Epithelial cell of prostate (primary cell): ENCODE measurements at places on chromosomes 4 and X.
A peak's percentile ranks its signal among the peaks of the same experiment; 100 is the strongest.

- no peak for DNase-seq
These were observed 14.5 kb downstream of the SLC25A5 start for GRCh38 chrX:119482481-119483480.

DNA sequence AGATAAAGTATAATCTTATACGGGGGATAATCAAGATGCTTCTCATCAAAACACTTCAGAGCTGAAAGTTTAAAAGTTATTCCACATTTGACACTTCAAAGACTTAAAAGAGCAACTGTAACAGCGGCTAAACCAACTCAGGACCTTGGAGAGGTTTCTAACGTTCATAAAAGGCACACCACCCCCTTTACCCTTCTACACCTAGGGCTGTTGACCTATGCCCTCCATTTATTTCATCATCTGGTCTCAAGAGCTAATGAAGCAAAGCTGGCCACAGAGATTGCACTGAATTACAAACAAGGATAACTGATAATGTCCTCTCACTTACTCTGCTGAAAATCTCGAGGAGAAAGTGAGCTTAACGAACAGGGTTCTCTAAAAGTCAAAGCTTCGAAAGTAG lies 1.1 kb upstream of the RPS6KA6 start:
- DNase-seq, result no peak

DNA sequence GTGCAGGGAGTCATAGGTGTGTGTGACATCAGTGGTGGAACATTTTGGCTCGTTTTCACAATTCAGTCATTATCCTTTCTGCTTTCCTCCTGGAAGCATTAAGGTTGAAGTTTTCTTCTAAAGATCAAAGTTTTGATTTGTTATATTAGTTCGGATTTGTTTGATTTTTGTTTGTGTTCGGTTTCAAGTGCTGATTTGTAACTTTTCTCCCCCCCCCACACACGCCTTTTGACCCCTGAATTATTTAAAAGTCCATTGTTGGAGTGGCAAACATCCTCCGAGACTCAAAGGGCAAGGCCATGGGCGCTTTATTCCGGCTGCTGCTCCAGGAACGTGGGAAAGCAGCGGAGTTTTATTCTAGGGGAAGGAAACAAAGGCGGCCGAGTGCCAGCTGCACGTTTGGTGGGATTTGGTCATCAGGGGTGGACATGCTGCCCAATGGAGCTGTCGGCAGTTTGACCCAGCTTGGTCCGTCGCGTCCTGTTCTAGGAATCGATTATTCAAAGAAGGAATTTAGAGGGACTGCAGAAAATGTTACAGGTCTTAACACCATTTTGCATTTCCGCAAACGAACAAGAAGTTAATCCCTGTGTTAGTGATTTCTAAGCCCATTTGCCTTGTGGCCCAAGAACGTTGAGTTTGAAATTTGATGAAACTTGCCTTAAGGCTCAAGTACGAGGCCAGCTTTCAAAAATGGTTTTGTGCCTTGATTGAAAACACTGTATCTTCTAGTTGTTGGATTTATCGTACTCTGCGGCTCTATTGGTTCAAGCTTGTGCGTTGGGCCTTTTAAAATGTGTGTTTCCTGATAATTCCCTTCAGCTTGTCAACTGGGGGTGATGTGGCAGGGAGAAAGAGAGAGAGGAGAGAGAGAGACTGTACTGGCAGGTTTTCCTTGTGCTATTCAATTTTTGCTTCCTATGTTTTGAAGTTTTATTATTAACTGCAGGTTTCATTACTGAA lies 565 bp upstream of the ZNF41 start:
- no peak for DNase-seq

DNA sequence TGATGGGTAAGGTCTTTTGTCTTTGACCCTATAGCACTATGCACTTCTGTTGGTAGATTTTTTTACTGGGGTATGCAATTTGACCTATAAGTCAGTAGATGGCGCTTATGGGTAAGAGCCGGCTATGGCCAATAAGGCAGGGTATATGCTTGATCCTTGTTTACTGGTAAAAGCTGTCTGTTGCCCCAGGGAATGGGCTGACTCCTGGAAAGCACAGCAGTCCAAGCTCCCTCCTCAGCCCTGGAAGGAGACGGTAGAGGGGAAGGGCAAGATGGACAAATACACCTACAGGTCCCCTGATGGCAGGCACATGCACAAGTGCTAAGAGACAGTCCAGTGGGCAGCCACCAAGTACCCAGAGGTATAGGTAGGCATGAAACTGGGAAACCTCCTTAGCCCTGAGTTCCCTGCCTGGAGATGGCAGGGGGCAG lies 63.7 kb downstream of the ADAMTS3 start:
- no peak for DNase-seq

GRCh38 chrX:74464722-74465121 lies 43.4 kb downstream of the SLC16A2 start:
- DNase-seq, result no peak

GRCh38 chr4:100422894-100423293 lies 94.9 kb downstream of the EMCN start:
- no peak for DNase-seq

DNA sequence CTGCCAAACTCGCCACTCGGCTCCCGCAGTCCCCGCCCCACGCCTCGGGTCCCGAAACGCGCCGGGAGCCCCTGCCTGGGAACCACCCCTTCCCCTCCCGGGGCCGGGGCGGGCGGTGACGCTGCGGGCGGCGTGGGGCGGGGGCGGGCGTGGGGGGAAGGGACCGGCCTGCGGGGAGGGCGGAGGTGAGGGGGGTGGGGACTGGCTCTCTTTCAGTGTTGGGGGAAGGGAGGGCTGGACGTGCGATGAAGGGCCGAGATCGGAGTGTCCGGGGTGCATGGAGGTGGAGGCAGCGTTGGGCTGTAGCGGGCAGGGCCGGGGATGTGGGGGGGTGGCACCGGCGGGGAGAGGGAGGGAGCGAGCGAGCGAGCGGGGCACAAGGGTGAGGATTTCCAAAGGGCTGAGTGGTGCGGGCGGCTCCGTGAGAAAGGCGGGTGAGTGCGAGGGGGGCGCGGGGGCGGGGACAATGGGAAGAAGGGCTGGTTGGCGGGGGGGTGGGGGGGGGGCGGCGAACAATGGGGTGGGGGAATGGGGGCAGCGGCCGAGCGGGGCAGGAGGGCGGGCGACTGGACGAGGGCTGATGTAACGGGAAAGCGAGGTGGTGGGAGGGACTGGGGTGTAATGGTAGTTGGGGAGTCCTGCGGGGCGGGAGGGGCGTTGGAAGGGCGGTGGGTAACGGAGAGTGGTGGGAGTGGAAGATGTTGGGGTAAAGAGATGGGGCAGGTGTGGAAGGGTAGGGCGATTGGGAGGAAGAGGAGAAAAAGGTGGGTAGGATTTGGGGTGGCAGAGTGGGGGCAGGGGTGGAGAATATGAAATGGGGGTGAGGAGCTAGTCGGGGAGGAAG lies 578 bp downstream of the DCUN1D4 start:
- no peak for DNase-seq

- no peak for DNase-seq
These were observed 29.8 kb downstream of the DCAF8L2 start for GRCh38 chrX:27619975-27620374.

GRCh38 chr4:152115794-152116193 lies 355.0 kb upstream of the GATB start:
- no peak for DNase-seq

DNA sequence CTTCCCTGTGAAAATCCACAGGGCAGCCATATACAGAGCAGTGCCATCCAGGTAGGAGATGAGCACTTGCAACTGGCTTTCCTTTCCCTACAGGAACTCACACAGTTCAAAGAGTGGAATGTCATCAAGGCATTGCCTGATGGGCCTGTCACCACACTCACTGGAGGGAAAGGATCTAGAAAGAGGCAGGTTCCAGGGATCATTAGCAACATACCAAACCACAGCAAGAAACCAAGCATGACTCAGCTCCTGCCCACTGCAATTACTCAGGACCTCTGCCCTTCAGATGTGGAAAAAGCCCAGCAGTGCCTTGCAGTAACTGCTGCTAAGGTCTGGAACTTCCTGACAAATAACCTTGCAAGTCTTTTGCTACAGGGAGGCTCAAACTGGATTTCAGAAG lies 101.2 kb downstream of the ZNF674 start:
- DNase-seq, result peak; percentile 27

GRCh38 chr4:7444731-7445130 lies 10.0 kb upstream of the PSAPL1 start:
- no peak for DNase-seq

- DNase-seq, result no peak
These were observed 188.8 kb downstream of the CRLF2 start for GRCh38 chrX:1023676-1024075.

- no peak for DNase-seq
These were observed 71.2 kb downstream of the SLC10A7 start for GRCh38 chr4:146450524-146450923.

- no peak for DNase-seq
These were observed 142.2 kb downstream of the ARHGAP10 start for GRCh38 chr4:147874109-147874508.

GRCh38 chrX:64739792-64740378 lies 236.4 kb downstream of the ZC4H2 start:
- no peak for DNase-seq

- no peak for DNase-seq
These were observed 793 bp upstream of the DCUN1D4 start for GRCh38 chr4:51842167-51842553.

DNA sequence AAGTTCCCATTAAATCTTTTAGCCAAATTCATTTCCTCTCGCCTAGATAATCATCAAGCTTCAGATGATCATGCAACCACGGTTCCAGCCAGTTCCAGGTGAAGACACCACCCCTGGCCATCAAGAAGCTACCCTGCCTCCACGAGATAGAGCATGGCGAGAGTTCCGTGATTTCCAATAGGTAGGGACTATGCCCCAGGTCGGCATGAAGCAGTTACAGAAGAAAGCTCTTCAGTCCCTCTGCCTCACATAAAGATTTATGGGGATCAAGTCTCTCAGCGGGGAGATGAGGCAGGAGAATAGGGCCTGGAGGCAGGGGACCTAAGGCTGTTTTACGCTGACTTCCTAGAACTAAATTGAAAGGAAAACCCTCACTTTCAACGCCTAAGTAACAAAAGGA lies 183.9 kb downstream of the OR13H1 start:
- no peak for DNase-seq

DNA sequence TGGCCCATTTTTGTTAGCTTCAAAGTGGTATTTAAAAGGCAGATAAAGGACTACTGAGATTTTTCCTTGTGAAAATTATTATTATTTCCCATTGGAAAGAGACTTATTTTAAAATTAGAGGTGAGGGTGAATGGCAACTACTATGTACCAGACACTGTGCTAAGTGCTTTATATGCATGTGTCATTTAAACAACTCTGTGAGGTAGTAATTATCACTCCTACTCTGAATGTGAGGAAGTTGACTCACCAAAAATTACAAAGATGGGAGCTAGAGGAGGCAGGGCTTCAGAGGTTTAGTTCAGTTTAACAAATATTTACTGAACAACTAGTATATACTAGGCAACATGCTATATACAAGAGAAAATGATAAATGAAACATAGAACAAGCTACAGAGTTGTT lies 78.2 kb downstream of the MSL3 start:
- no peak for DNase-seq

GRCh38 chr4:138330531-138330930 lies 88.4 kb upstream of the SLC7A11 start:
- DNase-seq, result no peak

- DNase-seq, result no peak
These were observed 250.4 kb downstream of the PTTG2 start for GRCh38 chr4:38210396-38211114.

DNA sequence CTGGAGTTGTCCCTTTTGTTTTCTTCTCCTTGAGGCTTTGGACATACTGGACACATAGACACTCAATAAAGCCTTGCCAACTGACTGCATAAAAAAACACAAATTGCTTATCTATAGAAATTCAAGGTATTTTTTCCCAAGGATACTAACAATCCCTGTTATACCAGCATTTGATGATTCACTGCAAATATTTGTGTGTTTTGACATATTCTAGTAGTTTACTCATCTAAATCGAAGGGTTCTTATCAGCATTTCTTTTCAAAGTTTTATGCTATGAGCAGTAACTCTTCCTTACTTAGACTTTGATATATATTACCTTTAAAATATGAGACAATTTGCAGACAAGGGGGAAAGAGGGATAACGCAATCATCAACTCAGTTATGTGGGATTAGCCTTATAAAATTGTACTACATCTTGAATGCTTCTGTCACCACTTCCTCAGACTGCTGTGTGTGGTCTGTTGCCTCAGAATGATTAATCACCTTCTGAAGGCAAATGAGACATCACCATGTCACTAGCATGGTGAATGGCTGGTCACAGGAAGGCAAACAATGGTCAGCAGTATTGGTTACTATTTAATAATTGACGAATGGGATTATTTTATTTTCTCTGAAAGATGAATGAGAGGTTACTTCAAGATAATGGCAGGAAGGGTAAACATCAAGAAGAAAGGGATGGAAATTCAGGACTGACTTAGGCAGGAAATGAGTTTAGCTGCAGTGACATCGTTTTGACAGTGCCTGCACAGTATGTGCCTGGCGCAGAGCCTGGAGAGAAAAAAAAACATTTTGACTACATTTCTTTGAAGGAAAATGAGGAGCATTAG lies 544.3 kb upstream of the CNKSR2 start:
- DNase-seq, result no peak

GRCh38 chr4:154366956-154367355 lies 124.6 kb downstream of the DCHS2 start:
- no peak for DNase-seq

DNA sequence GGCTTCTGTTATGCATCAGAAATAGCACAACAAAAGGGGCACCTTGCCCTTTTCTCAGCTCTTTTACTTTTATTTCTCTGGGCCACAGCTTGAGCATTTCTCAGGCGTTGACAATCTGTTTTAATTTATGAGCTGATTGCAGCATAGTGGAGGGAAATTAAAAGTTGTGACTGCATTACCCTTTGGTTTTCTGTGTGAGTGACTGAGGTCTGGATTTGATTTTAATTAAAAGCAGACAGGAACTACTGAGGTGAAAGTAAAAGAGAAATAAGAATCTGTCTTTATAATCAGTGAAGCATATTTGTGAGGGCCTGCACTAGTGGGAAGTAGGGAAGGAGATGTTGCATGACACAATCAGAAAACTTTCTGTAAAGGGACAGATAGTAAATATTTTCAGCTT lies 43.4 kb upstream of the GEMIN8 start:
- no peak for DNase-seq

DNA sequence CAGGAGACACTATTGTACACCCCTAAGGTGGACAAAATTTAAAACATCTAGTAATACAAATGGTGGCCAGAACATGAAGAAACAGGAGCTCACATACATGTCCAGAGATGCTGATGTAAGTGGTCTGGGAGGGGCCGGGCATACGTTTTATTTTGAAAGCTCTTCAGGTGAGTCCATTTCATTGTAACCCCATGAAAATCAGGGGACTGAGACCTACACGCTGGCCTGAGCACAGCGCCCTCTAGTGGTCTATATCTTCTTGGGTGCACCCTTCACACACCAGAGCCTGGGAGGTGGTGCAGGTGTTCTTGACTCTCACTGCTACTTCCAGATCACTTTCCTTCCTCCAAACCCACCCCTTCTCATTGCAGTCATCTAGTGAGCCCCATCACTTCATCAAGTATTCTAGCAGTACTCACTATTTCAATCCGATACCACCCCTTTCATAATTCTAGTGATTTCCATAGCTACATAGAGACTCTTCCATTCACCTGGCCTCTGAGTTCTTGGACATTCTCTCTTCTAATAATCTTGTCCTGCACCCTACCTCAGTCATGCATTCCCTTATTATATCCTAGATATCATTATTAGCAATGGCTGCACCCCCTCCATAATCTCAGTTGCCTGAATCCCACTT lies 4.3 kb upstream of the TLR6 start:
- no peak for DNase-seq

- DNase-seq, result no peak
These were observed 17.2 kb downstream of the SLC39A8 start for GRCh38 chr4:102328045-102328444.

GRCh38 chr4:4673070-4673469 lies 131.2 kb upstream of the STX18 start:
- no peak for DNase-seq

GRCh38 chr4:120843849-120844527 lies 78.5 kb downstream of the PRDM5 start:
- no peak for DNase-seq
